ENCODE measurements at places on chromosomes 1 and 21.

GRCh38 chr1:41366455-41367287 lies 5.4 kb downstream of the FOXO6 start:
- peak; percentile 66 for DNase-seq

- DNase-seq, result peak; percentile 21
Measured at GRCh38 chr1:154657556-154657955, 49.6 kb upstream of the ADAR start.

GRCh38 chr1:41812051-41812450 lies 106.7 kb downstream of the HIVEP3 start:
- DNase-seq, result peak; percentile 88

GRCh38 chr1:206832352-206832880 lies 33.0 kb upstream of the IL20 start:
- DNase-seq, result no peak

GRCh38 chr1:177441281-177441680 lies 270.5 kb downstream of the BRINP2 start:
- DNase-seq, result no peak

- DNase-seq, result no peak
Measured at GRCh38 chr21:36132696-36133095, 2.2 kb upstream of the CBR3 start.

DNA sequence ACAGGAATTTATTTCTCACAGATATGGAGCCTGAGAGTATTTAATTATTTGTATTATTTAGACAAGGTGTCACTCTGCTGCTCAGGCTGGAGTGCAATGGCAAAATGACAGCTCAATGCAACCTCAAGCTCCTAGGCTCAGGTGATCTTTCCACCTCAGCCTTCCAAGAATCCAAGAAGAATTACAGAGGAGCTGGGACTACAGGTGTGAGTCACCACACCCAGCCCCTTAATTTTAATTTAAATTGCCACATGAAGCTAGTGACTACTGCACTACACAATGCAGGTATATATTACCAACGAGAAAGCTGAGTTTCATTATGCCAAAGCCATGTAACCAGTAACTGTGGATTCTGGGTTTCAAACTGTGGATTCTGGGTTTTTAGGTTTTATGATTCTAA lies 2.1 kb downstream of the KHDC4 start:
- DNase-seq, result no peak

GRCh38 chr1:118396829-118397495 lies 211.9 kb upstream of the SPAG17 start:
- DNase-seq, result no peak

- no peak for DNase-seq
Measured at GRCh38 chr1:18205319-18205718, 97.7 kb downstream of the IGSF21 start.

DNA sequence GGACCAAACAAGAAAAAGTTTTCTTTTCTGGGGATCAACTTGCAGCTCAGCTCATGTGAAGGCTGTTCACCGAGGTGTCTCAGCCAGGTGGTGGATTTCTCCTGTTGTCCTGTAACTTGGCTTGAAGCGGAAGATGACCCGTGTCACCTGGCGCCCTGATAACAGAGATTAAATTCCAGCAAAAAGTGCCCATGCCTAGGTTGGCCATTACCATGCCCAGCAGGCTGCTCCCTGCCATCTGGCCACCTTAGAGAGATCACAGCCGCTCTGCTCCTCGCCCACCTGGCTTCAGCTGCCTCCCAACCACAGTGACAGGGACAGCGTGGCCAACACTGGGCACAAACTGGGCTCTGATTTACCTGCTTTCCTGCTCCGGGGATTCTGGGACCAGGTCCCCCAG lies 149.5 kb downstream of the ZBTB18 start:
- DNase-seq, result no peak

DNA sequence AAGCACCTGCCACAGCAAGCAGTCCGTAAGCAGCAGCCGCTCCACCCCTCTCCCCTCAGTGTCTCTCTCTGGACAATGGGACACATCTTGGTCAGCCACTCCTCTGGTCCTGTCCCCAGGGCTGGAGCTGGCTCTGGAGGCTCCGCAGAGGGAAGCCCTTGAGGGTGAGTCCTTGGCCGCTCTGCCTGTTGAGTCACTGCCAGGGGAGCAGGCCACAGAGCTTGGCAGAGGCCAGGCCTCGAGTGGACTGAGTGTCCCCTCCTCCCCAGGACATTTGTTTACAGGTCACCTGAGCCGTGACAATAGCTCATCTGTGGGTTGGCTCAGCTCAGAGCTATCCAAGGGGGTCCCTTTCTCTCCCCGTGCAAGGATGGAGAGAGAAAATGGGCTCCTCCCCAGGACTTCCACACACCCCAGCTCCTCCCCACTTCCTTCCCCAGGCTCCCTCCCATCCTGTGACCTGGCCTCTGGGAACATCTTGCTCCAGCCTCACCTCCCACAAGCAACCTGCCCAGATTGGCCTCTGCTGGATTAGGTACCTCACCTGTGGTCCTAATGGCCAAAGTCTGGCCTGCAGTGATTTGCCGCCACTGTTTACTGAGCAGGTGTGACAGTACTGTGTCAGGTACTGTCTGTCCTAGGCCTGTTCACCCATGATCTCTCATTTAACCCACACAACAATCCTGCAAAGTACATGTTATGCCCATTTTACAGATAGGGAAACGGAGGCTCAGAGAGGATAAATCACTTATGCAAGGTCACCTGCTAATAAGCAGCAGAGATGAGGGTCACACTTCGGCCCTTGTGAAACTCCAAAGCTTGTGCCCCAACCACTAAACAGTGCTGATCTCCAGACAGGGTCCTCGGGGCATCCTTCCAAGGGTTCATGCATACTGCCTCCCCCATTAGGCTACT lies 4.8 kb downstream of the FAM131C start:
- no peak for DNase-seq

DNA sequence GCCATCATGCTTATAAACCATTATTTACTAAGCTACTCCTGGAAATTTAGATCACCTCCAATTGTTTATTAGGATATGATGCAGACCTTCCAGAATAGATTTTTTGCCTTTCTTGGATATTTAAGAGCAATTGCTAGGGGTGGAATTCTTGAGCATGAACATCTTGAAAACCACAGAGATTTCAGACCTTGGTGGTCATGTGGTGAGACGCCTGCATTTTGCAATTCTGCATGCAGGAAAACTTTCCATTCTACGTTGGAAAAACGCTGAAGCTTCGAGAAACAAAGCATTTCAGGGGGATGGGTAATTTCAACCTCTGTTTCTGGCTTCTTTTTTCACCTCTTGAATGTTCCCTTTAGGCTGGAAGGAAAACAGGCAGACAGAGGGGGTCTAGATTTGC lies 596.3 kb downstream of the KIF26B start:
- no peak for DNase-seq

GRCh38 chr1:168230709-168231108 lies 4.9 kb downstream of the SFT2D2 start:
- DNase-seq, result no peak

DNA sequence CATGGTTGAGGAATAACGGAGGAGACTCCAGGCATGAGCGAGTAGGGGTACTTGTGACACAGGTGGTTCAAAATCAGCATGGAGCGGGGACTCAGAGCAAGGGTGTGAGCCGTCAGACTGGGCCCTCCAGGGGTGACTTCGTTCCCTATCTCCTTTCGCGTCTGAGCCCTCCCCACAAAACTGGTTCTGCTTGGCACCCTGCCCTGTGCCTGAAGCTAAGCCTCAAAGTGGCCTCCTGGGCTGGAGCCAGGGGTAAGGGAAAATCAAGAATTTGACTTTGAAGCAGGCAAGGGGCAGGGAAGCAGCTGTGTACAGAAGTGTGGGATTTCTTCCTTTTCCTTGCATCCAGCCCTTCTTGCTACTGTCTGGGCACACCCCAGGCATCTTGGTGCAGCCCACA lies 331.5 kb upstream of the AJAP1 start:
- no peak for DNase-seq

GRCh38 chr1:229186373-229187056 lies 84.4 kb upstream of the RAB4A start:
- no peak for DNase-seq

DNA sequence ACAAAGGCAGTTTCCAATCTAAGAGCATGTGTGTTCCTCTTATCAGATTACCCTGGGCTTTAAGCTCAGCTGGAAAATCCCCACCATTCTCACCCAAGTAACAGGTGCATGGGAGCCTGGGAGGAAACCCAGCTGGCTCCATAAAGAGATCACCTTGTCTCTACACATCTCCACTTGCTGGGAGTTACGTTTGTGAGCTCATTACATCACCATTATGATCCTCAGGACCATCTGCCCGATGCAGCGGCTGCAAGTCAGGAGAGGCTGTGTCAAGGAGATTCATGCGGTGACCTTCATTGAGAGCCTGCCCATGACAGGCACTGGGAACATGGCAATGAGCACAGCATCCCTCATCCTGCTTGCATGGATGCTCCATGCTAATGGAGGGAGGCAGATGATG lies 618.0 kb downstream of the NPHP4 start:
- DNase-seq, result no peak

- no peak for DNase-seq
Measured at GRCh38 chr1:200369131-200369530, 40.7 kb downstream of the ZNF281 start.

DNA sequence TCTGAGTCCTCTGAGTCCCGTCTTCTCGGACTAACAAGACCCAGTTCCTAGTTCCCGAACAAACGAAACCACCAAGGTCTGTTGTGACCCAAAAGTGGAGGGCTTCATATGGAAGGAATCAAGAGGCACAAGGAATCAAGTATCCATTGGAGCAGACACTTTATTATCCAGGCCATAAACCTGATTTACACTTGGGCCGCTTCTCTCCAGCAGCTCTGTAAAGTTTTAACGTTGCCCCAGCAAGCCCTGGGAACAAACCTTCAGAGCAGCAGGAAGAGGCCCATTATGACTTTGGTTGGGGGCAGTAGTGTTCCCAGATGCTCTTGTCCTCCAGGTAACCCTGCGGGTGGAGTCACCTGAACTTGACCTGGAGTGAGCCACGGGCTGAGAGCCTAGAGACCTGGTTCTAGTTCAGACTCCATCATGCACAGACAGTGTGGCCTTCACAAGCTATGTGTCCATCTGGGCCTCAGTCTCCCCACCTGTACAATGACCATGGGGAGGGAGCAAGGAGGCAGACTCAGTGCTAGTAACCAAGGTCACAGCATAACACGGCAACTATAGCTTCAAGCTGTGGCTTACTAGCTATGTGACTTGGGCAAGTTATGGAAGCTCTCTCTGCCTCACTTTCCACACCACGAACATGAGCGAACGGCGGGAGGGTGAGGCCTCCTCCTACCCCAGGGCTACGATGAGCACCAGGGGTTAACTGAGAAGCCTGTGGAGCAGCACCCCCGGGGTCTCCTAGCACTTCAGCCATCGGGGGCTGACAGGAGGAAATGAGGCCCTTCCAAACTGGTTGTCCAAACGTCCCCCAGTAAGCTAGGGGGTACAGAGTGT lies 95.7 kb downstream of the GLIS1 start:
- DNase-seq, result no peak

DNA sequence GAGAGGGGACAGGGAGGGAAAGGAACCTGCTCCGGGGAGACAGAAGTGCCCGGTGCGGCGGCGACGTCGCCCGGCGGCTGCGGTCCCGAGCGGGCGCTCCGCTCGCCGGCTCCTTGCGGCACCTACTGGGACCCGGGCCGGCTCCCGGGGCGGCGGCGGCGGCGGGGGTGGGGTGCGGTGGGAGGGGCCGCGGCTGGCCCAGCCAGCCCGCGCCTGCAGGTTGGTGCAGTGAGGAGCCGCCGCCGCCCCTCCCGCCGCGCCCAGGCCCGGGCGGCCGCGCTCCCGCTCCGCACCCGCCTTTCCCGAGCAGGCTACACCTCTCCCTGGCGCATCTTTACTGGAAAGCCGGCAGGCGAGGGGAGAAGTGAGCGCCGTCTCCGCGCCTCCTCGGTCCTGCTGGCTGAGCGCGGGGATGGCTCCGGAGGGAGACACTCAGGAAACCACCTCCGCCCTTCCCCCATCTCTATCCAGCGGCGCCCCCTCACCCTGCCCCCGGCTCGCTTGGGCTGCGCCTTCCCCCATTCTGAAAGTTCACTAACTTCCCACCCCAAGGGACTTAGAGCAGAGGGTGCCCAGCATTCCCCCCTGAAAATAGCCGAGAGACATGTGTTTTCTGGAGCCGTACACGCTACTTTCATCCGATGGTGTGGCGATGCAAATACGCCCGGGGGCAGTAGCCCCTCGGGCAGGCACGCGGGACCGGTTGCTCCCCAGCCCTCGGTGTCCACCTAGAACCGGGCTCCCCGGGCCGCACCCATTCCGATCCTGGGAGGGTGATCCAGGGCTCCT lies at the start of gene PLD5:
PLD5 (minus strand) TSS at position 127 of the 789 bp plus-strand sequence.
- no peak for DNase-seq

GRCh38 chr1:154478639-154479038 lies 23.4 kb upstream of the TDRD10 start:
- peak; percentile 58 for DNase-seq

DNA sequence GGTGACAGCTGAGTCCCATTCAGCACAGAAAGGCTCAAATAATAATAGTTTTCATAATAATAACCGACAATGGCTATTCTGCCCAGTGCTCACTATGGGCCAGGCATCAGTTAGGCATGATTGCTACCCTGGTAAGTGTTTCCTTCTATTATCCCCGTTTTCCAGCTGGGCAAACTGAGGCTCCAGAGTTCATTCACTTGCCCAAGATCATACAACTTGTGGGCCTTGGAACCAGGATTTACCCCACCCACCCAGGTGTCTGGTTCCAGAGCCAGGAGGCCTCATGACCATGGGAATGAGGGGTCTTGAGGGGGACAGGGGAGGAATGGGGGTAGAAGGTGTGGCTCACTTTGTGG lies 518 bp downstream of the PLOD1 start:
- no peak for DNase-seq

GRCh38 chr21:41325138-41325912 lies 8.7 kb downstream of the FAM3B start:
- no peak for DNase-seq

DNA sequence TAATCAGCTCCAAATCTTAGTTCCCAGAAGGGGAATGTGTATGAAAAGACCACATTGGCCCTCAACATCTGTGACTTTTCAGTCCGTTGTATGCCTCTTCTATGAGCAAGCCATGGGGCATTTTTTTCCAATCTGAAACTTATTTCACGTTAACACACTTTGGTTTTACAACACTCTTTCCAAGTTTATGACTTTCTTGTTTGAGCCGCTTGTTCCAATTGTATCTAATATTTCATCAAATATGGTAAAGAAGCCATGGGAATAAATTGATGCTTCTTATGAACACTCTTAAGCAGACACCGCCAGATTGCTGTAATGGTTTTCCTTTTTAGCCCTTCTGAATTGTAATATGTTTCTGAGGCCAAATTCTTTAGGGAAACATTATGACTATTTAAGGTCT lies 359.9 kb downstream of the HLX start:
- DNase-seq, result no peak

DNA sequence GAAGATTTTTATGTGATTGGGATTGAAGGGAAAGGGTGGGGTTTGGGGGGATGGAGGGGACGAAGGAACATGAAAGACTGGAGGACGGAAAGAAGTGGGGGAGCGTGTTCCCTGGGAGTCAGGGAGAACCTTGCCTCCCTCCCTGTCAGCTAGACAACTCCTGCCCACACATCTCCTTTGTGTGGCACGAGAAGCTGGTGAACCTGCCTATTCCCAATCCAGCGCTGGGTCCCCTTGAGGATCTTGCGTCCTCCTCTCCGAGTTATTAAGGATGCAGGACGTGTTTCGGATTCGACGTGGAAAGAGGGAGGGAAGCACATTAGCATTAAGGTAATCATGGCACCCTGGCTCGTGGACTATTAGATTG lies 1.4 kb downstream of the LRRC7 start:
- DNase-seq, result no peak

All from hematopoietic multipotent progenitor cell (in vitro differentiated cells).